Non-pigmented ciliary epithelial cell (primary cell): ENCODE measurements at places on chromosomes 1 and 21.

DNA sequence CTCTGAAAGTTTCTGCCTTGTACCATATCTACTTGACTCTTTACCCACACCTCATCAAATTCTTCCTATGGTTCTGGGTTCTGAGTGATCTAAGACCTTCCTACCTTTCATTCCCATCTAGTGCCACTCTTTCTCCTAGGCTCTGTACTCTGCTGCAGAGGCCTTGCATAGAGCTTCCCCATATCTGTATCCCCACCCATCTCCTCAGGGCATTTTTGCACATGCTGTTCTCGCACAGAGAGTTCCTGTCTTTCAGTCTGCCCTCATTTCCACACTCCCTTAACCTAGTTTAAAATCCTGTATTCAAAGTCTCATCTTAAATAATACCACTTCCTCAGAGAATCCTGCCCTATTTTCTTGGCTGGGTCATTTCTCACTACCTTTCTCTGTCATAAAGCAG is 114.8 kb downstream of the HMCN1 start:
- DNase-seq = no peak

DNA sequence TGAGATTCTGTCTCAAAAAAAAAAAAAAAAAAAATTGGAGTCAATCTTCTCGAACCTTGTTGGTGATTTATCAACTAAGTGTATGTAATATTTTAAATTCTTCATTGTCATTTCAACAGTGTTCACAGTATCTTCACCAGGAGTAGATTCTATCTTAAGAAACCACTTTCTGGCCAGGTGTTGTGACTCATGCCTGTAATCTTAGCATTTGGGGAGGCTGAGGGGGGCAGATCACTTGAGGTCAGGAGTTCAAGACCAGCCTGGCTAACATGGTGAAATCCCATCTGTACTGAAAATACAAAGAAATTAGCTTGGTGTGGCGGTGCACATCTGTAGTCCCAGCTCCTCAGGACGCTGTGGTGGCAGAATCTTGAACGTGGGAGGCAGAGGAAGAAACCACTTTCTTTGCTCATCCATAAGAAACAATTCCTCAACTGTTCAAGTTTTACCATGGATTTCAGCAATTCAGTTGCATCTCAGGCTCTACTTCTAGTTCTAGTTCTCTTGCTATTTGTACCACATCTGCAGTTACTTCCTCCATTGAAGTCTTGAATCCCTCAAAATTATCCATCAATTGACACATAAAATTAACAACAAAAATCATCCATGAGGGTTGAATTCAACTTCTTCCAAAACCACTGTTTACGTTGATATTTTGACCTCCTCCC is 30.4 kb upstream of the EYA3 start:
- no peak for DNase-seq

GRCh38 chr1:203283597-203283996 is 21.7 kb upstream of the BTG2 start:
- DNase-seq = no peak

- DNase-seq = no peak
These were observed 51.7 kb upstream of the SOD1 start for GRCh38 chr21:31607791-31608190.

DNA sequence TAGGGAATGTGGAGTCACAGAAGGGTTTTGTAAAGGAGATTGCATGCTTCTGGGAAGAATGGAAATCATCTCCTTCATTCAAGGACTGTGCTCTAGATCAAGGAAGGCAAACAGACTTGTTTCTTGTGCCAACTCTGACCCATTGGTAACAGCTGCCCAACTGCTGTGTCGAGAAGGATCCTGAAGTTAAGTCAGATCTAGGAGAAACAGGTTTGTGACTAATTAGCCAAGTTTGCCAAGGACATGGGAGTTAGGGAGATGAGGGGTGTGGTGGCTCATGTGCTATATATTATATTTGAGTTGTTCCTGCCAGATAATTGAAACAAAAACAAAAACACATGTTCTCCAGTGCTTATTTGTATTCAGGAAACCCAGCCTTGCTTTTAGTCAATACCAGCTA is 251.2 kb upstream of the USP24 start:
- DNase-seq = no peak

DNA sequence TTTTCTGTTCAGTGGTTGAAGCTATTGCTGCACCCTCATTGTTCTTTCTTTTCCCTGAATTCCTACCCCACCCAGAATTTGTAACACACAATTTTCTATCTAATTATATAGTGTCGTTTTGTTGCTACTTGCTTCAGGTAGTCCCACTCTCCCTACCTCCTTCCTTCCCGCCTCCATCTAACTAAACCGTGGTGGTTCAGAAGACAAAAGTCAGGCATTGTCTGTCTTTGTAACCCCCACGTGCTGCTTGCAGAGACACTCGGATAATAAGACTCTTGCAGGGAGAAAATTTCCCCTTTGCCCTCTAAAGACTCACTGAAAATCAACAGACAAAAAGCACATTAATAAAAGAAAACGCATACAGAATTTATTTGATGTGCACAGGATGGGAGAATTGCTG is 46.2 kb upstream of the BTG3 start:
- no peak for DNase-seq
